Calu3 (cell line): ENCODE measurements at places on chromosomes 11 and 22. TPM values are rescaled to one million over a fixed set of nuclear protein-coding genes. Genes with fewer than 3 reads are reported as not detected.

DAGLA gene
- total RNA-seq, result 7.5 and 9.0 TPM in 2 replicates

ART1 gene
- total RNA-seq, result not detected in 2 replicates

APIP gene
- total RNA-seq, result 41.2 and 42.4 TPM in 2 replicates

CYB5R2 gene
- total RNA-seq, result 15.3 and 23.0 TPM in 2 replicates

TMPRSS5 gene
- 7.4 and 9.6 TPM in 2 replicates for total RNA-seq

MMP1 gene
- total RNA-seq, result 30.4 and 33.5 TPM in 2 replicates

ENTHD1 gene
- total RNA-seq, result not detected in 2 replicates

MS4A6E gene
- total RNA-seq, result not detected in 2 replicates

FKBP2 gene
- 87.4 and 91.3 TPM in 2 replicates for total RNA-seq

CD6 gene
- 0.26 and 0.34 TPM in 2 replicates for total RNA-seq

DDI1 gene
- total RNA-seq, result not detected in 2 replicates

DBX1 gene
- total RNA-seq, result not detected in 2 replicates

GGTLC2 gene
- not detected in 2 replicates for total RNA-seq

CADM1 gene
- 0.32 and 0.68 TPM in 2 replicates for total RNA-seq

PLCB3 gene
- 35.9 and 39.5 TPM in 2 replicates for total RNA-seq

SAC3D1 gene
- 12.9 and 17.6 TPM in 2 replicates for total RNA-seq

LGALS12 gene
- total RNA-seq, result not detected in 2 replicates
